ENCODE measurements at places on chromosomes 5 and 9. TPM values are rescaled to one million over a fixed set of nuclear protein-coding genes. Genes with fewer than 3 reads are reported as not detected.

- no peak for DNase-seq
- no peaks in the 10 kb centered on the region for H3K36me3 ChIP-seq
- no peaks in the 10 kb centered on the region for H3K4me1 ChIP-seq
- H3K27me3 ChIP-seq = no peaks in the 10 kb centered on the region
- H3K4me3 ChIP-seq = no peak overlapping the region
Measured at GRCh38 chr9:120324996-120325642, 254.8 kb downstream of the CDK5RAP2 start.

DNA sequence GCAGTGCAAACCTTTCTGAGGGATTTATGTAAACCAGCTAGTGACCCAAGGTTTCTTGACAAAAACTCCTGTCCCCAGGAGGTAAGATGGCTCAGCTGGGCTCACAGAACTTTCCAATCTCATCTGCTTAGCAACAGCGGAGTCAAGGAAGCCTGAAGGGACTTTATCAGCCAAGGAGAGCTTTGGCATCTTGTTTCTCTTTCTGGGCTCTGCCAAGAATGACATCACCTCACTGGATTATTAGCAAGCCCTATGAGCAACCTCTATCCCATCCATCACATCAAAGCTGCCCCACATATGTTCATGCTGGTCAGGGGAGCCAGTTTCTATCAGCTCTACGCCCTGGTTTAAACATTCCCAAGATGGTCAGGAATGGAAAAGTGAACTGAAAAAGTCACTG is 461.3 kb downstream of the ENC1 start:
- peak overlapping the region; percentile 9 for H3K27ac ChIP-seq
- no peak overlapping the region for H3K4me3 ChIP-seq
- no peaks in the 10 kb centered on the region for H3K4me1 ChIP-seq
- DNase-seq = peak; percentile 41

- no peaks in the 10 kb centered on the region for H3K27me3 ChIP-seq
- peak overlapping the region; percentile 60 for H3K27ac ChIP-seq
- no peaks in the 10 kb centered on the region for H3K36me3 ChIP-seq
- peaks cover 5% of the 10 kb centered on the region for H3K4me1 ChIP-seq
Measured at GRCh38 chr5:72152545-72152944, 45.3 kb downstream of the MAP1B start.

- H3K27ac ChIP-seq = peak overlapping the region; percentile 14
- peaks cover 8% of the 10 kb centered on the region for H3K4me1 ChIP-seq
Measured at GRCh38 chr5:96024683-96025475, 63.2 kb upstream of the ELL2 start.

DNA sequence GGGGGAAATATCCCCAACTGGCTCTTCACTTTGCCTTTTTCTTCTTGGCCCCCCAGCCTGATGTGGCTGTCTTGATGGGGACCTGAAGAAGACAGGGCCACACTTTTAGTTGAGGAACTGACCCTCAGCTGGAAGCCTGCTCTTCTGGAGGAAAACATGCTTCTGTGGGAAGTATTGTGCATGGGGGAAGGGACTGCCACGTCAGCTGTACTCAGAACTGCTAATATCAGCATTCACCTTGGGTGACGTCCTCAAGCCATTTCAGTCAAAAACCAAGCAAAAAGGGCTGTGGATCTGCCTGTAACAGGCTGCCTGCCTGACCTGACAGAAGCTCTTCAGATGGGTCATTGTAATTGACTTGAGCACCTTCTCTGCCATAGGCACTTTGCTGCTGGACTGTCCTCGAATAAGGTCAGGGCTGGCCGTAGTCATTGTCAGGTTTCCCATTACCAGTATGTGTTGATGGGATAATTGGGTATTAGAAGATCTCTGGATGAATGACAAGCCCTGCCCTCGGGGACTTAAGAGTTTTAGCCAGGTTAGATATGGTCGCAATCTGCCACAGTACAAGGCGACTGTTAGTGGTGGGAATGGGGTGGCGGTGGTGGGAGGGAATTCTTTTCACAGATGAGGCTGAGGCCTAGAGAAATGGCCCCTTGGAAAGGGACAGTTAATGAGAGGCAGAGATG is 10.4 kb downstream of the RAI14 start:
- no peaks in the 10 kb centered on the region for H3K4me1 ChIP-seq
- DNase-seq = no peak
- H3K27ac ChIP-seq = no peak overlapping the region
- no peaks in the 10 kb centered on the region for H3K27me3 ChIP-seq

- no peak for DNase-seq
- peaks cover 30% of the 10 kb centered on the region for H3K4me1 ChIP-seq
- H3K27ac ChIP-seq = peak overlapping the region; percentile 64
- H3K27me3 ChIP-seq = peaks cover 6% of the 10 kb centered on the region
- H3K36me3 ChIP-seq = no peaks in the 10 kb centered on the region
Measured at GRCh38 chr5:123282444-123282843, 140.8 kb downstream of the CEP120 start.

DNA sequence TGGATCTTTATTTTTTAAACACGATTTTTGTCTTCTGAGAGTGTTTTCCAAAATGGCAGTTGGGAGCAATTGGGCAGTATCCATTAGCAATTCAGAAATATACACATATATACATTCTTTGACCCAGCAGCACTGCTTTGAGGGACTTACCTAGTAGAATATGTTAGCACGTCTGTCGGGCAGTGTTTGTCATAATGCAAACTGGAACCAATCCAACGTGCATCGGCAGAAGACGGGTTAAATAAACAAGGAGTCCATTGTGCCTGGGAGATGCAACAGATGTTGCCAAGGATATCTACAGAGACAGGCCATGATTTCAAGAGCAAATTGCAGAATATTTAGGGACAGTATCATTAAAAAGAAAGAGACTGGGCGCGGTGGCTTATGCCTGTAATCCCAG is 107.0 kb downstream of the COL5A1 start:
- no peaks in the 10 kb centered on the region for H3K4me1 ChIP-seq
- H3K27me3 ChIP-seq = no peaks in the 10 kb centered on the region
- H3K27ac ChIP-seq = no peak overlapping the region
- no peak overlapping the region for H3K4me3 ChIP-seq

DNA sequence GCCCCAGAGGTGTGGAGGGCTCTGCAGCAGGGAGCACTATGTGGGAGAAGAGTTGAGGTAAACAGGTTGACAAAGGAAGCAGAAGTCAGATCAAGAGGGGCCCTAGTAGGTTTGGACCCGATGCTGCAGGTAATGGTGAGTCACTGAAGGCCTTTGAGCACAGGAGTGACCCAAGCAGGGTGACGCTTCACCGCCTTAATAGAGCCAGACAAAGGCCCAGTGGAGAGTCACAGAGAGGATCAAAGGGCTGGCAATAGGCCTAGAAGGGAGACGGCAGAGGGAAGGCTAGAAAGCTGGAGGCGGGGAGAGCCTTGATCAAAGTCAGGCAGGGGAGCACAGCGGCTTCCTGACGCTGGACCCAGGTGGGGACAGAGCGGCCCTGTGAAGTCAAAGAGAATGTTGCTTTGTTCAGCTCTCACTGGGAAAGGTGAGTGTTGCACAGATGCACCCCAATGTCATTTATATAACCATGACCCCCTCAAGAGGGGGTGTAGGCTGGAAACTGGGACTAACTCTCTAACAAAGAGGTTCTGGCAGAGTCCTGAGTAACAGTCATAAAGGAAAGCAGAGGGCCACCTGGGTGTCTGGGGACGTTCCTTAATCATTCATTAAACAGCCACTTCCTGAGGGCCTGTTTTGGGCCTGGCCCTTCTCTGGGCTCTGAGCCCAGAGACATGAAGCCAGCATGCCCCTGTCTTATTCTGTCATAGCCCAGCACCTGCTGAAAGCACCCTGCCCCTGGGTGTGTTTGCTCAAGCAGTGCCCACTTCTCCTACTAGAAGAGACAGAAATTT is 9.8 kb upstream of the CPLX2 start:
- no peaks in the 10 kb centered on the region for H3K36me3 ChIP-seq
- no peak overlapping the region for H3K27ac ChIP-seq
- no peak overlapping the region for H3K4me3 ChIP-seq
- H3K4me1 ChIP-seq = no peaks in the 10 kb centered on the region

DNA sequence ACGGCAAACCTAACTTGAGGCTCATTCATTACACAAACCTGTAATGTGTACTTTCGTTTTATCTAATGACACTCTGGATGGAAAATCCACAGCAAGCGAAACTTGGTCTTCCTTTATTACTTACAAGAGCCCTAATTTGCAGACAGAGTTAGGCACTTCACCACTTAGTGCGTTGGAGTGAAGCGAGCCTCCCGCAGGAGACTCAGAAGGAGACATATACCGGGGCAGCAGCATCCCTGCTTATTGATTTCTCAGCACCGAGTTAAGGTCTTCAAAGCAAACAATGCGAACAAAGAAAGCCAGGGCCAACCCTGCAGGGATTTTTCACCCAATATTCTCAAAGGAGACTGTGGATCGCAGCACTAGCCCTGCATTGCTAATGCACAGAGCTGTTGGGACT is 28.6 kb downstream of the LSM11 start:
- no peak overlapping the region for H3K27ac ChIP-seq
- H3K36me3 ChIP-seq = no peaks in the 10 kb centered on the region
- no peak for DNase-seq
- H3K4me3 ChIP-seq = no peak overlapping the region

The SCGB3A1 gene
- not detected for total RNA-seq

The FOXE1 gene
- 0.88 TPM for total RNA-seq

The CCL27 gene
- total RNA-seq = not detected

The BTNL8 gene
- total RNA-seq = 19.1 TPM

The GRM6 gene
- not detected for total RNA-seq

The JADE2 gene
- total RNA-seq = 36.1 TPM

The PCDHGB1 gene
- total RNA-seq = 0.53 TPM

The ZBTB26 gene
- total RNA-seq = 7.7 TPM
